Fibroblast of villous mesenchyme (primary cell): ENCODE measurements at places on chromosomes 1 and 21.

- DNase-seq = no peak
Observed at GRCh38 chr1:24696041-24696755, 49.0 kb upstream of the CLIC4 start.

DNA sequence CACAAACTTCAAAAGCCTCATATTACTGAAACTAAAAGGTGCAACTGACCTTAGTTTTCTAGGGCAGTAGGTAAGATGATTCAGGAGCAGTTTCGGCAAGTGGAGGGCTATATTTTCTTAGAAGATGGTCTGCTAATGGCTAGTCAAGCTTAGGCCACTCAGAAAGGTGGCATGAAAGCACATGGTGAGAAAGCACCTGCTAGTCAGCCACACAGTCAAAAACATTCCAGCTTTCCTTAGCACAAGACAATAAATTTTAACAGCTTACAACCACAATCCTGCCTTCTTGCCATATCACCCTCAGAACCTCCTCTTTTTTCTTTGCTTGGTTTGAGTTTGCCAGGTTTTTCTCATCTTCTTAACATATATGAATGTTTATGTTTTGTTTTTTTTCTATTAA, 81.1 kb upstream of the SLFNL1 start:
- DNase-seq = no peak

GRCh38 chr1:206709772-206710459, 25.2 kb downstream of the MAPKAPK2 start:
- no peak for DNase-seq

GRCh38 chr1:54362881-54363340, 43.3 kb downstream of the SSBP3 start:
- DNase-seq = peak; percentile 41

- DNase-seq = no peak
Observed at GRCh38 chr21:45742247-45742646, 98.7 kb downstream of the PCBP3 start.

DNA sequence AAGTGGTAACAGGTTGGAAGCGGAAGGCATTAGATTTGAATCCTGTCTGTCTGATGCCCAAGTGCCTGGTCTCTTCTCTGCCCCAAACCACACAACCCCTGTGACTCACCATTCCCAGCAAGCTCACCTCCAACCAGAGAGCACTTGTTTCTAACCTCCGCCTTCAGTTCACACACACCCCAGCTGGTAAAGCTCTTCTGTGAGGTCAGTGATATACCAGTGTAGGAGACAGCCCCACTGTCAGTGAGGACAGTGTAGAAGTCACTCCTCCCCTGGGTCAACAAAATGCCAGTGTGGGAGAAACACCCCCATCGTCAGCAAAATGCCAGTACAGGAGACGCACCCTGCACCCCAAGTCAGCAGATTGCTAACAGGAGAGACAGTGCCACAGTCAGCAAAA, 2.6 kb downstream of the RIMS3 start:
- DNase-seq = no peak

DNA sequence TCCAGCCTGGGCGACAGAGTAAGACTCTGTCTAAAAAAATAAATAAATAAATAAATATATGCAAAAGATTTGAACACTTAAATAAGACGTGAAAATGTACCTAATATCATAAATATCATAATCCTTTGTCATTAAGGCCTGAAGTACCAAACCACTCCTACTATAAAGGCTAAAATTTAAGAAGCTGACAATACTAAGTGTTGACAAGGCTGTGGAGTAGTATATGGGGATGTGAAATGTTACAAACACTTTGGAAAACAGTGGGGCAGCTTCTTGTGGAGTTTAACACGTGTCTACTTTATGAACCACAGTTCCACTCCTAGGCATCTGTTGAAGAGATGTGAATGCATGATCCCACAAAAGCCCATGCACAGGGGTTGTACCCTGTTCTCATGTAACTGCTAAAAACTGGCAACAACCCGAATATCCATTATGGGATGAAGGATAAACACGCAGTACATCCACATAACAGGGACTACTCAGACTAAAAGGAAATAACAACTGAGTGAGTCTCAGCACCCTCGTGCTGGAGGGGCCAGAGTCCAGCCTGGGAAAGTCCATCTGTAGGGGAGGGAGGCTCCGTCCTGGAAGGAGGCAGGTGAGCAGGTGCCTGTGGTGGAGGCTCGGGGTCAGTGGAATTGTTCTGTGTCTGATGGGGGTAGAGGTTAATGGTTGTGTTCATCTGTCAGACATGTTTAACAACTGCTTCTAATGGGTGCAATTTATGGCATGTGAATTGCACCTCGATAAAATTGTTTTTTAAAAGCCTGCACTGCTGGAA, 6.7 kb upstream of the SLC19A1 start:
- DNase-seq = no peak

DNA sequence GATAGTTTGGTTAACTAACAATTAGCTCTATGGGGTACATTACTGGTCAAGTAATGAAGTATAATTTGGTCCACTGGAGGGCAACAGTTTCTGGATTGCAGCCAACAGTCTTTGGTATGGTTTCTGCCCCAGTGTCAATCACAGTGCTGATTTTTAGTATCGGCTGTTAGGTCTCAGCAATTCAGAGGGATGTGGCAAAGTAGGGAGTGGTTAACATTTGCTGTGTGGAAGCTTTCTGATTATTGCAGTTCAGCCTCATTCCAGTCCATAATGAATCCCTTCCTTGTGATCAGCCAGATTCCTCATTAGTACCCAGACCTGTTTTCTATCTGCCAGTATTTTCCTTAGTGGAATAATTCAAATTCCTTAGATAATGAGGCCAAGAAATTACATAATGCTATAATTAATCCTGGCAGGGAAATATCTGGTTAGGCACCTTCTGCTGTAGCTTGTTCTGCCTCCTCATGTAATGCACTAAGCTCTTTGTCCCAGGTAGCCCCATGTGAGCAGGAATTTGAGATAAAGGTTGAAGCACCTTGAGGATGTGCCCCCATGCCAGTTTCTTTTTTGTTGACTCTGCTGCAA, 14.0 kb downstream of the F3 start:
- DNase-seq = peak; percentile 93

DNA sequence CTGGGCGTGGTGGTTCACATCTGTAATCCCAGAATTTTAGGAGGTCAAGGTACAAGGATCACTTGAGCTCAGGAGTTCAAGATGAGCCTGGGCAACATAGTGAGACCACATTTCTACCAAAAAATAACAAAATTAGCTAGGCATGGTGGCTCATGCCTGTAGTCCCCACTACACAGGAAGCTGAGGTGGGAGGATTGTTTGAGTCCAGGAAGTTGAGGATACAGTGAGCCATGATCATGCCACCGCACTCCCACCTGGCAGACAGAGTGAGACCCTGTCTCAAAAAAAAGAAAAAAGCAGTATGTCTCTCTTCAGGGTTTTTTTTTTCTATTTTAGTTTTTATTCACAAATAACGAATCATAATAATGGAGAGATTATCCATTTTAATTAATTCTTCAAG, 233.7 kb upstream of the DMRTA2 start:
- no peak for DNase-seq

GRCh38 chr1:17973694-17974093, 133.9 kb upstream of the IGSF21 start:
- DNase-seq = no peak

GRCh38 chr21:17264182-17264581, 248.7 kb upstream of the CXADR start:
- DNase-seq = no peak

DNA sequence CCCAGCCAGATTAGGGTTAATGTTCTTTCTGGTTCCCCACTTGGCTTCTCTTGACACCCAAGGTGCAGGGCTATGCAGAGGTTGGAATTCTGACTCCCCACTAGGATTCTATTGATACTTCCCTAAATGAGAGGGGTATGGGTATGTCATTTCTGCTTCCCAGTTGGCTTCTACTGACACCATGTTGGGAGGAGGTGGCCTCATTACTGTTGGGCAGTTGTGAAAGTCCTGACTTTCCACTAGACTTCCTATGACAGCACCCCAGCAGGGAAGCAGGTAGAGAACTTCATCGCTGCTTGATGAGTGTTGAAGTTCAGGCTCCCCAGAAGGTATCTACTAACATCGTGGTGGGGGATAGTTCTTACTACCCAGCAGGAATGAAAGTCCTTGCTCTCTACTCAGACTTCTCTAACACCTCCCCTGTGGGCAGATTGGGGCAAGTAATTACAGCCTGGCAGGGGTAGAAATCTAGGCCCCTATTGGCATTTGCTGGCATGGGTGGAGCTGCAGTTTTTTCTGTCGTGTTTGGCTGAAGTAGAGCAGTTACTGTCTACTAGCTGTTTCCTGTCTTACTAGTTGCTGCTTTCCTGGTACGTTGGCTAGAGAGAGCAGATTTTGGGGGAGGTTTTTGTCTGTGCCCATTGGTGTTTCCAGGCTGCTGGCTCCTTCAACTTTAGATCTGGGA, 41.5 kb downstream of the ZYG11B start:
- DNase-seq = no peak

DNA sequence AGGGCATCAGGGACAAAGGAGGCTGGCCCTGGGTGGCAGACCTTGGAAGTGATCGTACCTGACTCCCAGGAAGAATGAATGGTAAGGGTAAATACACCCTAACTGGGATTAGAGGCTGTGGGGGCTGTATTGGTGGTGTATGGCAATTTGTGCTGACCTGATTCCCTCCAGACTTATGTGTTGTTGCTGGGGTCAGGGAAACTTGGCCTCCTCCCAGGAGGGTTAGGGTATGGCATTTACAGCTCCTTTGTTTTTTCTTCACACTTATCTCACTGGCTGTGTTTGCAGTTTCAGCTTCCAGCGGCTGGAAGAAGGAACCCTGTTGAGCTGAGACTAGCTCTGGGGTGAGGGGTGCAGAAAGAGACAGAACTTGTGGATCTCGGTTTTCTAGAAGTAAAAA, 8.2 kb downstream of the VANGL1 start:
- no peak for DNase-seq

GRCh38 chr1:162248854-162249535, 127.7 kb downstream of the SPATA46 start:
- no peak for DNase-seq

DNA sequence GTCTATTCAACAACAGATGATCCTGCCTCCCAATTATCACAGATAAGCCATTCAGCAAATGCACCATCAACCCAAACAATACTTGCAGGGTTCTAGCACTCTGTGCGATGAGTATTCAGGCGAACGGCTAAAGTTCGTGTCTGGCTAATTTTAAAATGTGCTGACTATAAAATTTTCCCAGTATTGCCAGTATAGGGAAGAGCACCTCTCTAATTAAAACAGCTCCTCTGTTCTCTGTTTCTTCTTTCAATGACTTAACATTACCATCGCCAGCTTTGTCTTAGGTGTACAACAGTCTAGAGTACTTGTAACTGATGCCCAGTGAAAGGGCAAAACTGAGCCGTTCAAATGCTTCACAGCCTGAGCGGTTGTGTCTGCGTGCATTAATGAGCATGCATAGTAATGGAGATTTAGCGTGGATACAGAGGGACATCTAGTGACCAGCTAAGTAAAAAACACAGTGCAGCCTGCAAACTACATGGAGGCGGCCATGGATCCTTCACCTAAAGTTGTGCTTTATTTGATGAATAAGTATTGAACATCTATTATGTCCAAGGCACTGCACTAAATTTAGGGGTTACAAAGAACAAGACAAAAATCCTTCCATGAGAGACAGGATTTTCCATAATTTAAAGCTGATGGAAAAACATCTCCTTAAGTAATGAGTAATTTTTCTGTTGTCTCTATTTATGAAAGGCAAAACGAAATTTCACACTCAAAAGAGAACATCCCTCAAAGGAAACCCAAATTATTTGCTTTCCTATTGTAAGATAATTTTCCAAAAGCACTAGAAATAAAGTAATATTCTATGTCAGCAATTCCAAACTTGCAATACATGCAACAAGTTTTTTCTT, 120.0 kb downstream of the SETD4 start:
- DNase-seq = peak; percentile 76

GRCh38 chr1:235806123-235806522, 60.6 kb downstream of the LYST start:
- peak; percentile 73 for DNase-seq

- no peak for DNase-seq
Observed at GRCh38 chr1:227544067-227545050, 19.0 kb upstream of the ZNF678 start.

- DNase-seq = no peak
Observed at GRCh38 chr1:31576201-31576669, at the start of gene TINAGL1. TINAGL1 (plus strand) TSS chr1:31576515; CDS start chr1:31577149, 634 bp downstream.

DNA sequence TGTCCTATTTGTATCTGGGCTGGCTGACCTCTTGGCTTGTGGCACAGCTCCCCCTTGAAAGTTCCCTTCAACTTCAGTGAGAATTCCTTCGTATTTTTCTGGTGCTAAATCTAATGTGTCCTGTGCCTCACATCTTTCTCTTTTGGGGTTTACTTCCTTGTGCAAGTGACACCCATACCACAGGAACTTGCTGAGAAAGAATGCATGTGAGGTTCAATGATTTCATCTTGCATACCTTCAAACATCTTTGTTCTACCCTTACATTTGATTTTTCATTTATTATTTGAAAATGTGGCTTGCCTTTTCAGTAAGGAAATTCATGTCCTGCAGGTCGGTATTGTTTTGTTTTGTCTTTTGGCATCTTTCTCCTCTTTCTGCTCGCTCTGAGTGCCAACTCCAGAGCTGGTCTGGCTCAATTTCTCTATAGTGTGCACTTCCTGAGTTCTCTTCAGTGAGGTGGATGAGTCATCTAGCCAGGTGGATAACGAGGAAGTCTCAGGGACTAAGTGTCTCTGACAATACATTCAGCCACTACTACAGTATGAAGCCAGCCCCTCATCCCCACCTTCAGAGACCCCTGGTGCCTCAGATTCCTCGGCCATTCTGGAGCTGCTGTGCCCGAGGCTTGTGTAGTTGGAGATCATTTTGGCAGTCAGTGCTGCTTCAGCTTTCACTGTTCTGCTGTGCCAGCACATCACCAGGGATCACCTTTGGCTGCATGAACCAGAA, 59.5 kb downstream of the RIPK4 start:
- DNase-seq = no peak

DNA sequence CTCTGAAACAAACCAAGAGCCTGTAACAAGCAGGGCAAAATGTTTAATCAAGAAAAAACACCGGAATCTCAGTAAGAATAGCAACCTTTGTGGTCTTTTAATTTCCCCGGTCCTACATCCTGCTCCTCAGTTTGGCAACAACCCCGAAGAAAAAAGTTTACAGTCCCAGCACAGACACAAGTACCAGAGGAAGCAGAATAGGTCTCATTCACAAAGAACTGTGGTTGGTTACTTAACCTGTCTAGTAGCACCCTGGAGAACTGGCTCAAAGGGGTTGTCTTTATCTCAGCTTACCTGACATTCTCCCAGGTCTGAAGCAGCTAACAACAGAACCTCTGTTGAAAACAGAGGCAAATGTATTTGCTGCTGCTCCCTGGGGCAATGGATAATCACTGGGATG, 399.3 kb downstream of the AJAP1 start:
- no peak for DNase-seq

DNA sequence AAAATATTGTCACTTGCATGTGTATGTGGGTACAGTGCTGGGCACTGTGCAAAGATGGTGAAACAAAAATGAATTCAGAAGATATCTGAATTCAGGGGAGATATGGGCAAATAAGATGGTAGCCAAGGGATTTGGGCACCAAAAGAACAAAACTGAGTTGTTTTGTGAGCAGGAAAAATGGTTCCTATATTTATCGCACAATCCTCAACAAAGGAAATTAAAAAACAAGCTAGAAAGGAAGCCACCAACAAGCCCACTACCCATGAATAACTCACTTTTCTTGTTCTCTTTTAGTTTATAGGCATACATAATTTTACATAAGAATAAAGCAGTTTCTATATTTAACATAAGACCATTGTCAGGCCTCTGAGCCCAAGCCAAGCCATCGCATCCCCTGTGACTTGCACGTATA, 40.7 kb upstream of the VASH2 start:
- no peak for DNase-seq

GRCh38 chr1:72946903-72947499, 664.7 kb upstream of the NEGR1 start:
- no peak for DNase-seq
